A549 treated with DMSO at 1 μM for 4 hours (cell line): ENCODE measurements at places on chromosomes 16 and 17. TPM values are rescaled to one million over a fixed set of nuclear protein-coding genes. Genes with fewer than 3 reads are reported as not detected.

The KRTAP17-1 gene
- not detected in 5 replicates for total RNA-seq

The ACAP1 gene
- total RNA-seq = 3.9 to 7.6 TPM (median 4.2 TPM) in 5 replicates

The ASGR2 gene
- 0.07 to 0.19 TPM in 2 of 5 replicates, not detected in the others for total RNA-seq

The PRSS36 gene
- total RNA-seq = 0.43 to 1.0 TPM (median 0.84 TPM) in 5 replicates

The NOG gene
- total RNA-seq = 0.88 to 1.4 TPM (median 1.1 TPM) in 5 replicates
